ENCODE measurements at places on chromosomes 4 and X. TPM values are rescaled to one million over a fixed set of nuclear protein-coding genes. Genes with fewer than 3 reads are reported as not detected.
A peak's percentile ranks its signal among the peaks of the same experiment; 100 is the strongest.

DNA sequence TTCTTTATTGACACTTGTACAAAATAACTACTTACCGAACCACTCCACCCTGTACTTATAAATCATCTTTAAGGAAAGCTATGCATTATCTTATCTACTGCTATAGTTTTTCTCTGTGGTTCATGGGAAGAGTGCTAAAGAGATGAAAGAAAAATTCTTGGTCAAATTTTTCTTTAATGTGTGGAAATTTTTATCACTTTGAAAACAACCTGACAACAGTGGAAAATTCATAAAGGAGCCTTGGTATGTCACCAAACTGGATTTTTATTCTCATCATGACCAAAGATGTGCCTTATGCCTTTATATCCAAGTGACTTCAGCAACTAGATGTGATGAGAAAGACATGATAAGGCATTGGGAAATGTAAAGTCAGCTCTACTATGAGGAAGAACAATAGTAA, 67.2 kb upstream of the SPP1 start:
- no peak for DNase-seq
- H3K27me3 ChIP-seq: no peaks in the 10 kb centered on the region
- H3K4me1 ChIP-seq: peaks cover 9% of the 10 kb centered on the region
- no peaks in the 10 kb centered on the region for H3K36me3 ChIP-seq
- no peak overlapping the region for H3K27ac ChIP-seq

DNA sequence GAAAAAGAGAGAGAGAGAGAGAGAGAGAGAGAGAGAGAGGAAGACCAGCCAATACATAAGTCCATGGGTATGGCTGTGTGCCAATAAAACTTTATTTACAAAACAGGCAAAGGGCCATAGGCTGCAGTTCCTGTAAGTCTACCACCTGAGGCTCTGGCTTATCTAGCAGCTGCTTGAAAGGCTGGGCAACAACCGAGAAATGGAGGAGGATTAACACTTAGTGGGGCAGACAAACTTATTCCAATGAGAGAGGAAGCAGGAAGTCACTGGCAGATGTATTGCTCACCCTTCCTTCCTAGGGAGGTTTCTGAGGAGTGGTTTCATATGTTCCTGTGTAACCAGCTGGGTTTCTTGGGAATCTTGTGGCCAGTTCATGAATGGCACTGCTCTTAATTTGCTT, 4.7 kb upstream of the GPR143 start:
- H3K4me3 ChIP-seq: no peak overlapping the region
- no peak for DNase-seq
- H3K27me3 ChIP-seq: no peaks in the 10 kb centered on the region
- no peaks in the 10 kb centered on the region for H3K36me3 ChIP-seq
- no peaks in the 10 kb centered on the region for H3K4me1 ChIP-seq
- H3K27ac ChIP-seq: no peak overlapping the region

DNA sequence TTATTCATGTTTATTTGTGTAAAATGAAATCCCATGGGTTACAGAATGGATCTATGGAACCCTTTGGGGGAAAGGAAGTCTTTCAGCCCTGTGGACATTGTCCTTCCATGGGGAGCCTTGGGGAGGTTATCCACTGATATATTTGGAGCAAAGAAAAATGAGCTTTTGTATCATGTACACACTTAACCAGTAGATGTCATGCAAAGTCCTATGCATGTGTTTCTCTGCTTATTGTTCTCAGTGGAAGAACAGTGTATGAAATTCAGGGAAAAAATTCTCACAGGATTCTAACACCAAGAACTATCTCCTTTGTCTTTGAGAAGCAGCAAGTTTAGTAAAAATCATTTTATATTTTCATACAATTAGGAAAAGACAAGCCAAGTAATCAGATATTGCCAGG, 105.3 kb downstream of the DTHD1 start:
- DNase-seq: no peak
- no peaks in the 10 kb centered on the region for H3K36me3 ChIP-seq

GPR50 gene
- not detected for total RNA-seq

- no peak overlapping the region for H3K4me3 ChIP-seq
- no peak for DNase-seq
- no peaks in the 10 kb centered on the region for H3K4me1 ChIP-seq
These were observed 259.6 kb downstream of the C4orf33 start for GRCh38 chr4:129355516-129355915.

DNA sequence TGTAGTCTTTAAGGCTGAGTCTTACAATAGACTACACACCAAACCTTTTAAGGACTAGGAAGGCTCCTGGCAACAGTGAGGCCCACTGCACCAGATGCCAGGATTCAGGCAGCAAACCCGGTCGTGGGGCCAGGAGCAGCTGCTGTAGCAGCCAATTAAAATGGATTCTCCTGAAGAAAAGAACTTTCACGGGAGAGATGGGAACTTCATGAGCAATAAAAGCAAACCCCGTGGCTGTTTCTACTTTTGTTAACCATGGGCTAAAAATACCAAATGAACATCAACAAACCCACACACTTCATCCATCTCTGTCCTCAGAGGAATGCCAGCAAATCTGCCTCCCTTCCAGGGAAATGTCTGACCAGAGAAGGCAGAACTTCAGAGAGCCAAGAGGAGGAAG, 101.4 kb downstream of the BTC start:
- no peak overlapping the region for H3K27ac ChIP-seq
- H3K4me1 ChIP-seq: no peaks in the 10 kb centered on the region
- H3K27me3 ChIP-seq: no peaks in the 10 kb centered on the region
- H3K4me3 ChIP-seq: no peak overlapping the region

GRCh38 chr4:18844726-18845125, 823.2 kb upstream of the LCORL start:
- DNase-seq: no peak
- H3K27ac ChIP-seq: no peak overlapping the region
- H3K4me3 ChIP-seq: no peak overlapping the region
- H3K36me3 ChIP-seq: no peaks in the 10 kb centered on the region

- H3K36me3 ChIP-seq: no peaks in the 10 kb centered on the region
- DNase-seq: no peak
- no peak overlapping the region for H3K4me3 ChIP-seq
- no peaks in the 10 kb centered on the region for H3K27me3 ChIP-seq
- no peak overlapping the region for H3K27ac ChIP-seq
These were observed 72.6 kb downstream of the ANAPC4 start for GRCh38 chr4:25449688-25450087.

GRCh38 chr4:139843641-139844040, 178.0 kb downstream of the MGST2 start:
- H3K27ac ChIP-seq: no peak overlapping the region
- peaks cover 16% of the 10 kb centered on the region for H3K4me1 ChIP-seq
- no peak for DNase-seq
- H3K27me3 ChIP-seq: no peaks in the 10 kb centered on the region

DNA sequence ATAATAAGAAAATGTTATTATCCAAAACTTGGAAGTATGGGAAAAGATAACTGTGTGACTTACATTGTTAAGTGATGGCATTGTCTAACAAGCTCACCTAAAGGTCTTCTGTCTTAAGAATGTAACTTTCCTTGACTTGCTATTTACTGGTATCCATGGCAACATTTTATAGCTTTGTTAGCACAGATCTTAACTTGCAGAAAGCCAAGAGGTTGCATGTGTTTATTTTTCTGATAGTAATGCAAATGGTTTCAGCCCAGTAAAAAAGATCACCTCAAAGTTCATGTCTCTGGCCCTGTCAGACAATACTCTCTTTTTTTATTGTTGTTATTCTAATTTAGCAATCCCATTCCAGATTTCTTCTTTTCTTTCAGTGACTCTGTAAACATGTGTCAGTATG, 425.3 kb downstream of the SPRY1 start:
- no peak overlapping the region for H3K27ac ChIP-seq
- no peak for DNase-seq
- no peaks in the 10 kb centered on the region for H3K27me3 ChIP-seq
- H3K4me3 ChIP-seq: no peak overlapping the region

POU4F2 gene
- total RNA-seq: not detected

DNA sequence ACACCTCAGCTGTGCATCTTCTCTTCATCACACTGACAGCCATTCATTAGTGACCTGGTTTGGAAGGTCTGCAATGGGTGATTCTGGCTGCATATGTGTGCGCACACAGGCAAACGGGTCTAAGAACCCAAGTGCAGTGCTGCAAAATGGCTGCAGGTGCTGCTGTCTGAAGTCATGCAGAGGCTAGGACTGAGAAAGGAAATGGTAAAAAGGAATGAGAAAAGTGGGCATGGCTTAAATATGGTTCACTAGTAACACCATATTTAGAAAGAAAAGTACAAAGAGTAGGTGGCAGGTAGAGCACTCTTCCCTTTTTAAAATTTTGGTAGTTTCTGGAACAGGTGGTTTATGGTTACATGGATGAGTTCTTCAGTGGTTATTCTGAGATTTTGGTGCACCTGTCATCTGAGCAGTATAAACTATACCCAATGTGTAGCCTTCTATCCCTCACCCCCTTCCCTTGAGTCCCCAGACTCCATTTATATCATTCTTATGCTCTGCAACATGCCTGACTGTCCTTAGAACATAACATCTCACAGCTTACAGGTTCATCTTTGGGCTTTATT, 78.4 kb downstream of the CCNG2 start:
- H3K27me3 ChIP-seq: peaks cover 4% of the 10 kb centered on the region
- H3K36me3 ChIP-seq: no peaks in the 10 kb centered on the region
- no peak overlapping the region for H3K27ac ChIP-seq
- no peaks in the 10 kb centered on the region for H3K4me1 ChIP-seq
- no peak for DNase-seq

DNA sequence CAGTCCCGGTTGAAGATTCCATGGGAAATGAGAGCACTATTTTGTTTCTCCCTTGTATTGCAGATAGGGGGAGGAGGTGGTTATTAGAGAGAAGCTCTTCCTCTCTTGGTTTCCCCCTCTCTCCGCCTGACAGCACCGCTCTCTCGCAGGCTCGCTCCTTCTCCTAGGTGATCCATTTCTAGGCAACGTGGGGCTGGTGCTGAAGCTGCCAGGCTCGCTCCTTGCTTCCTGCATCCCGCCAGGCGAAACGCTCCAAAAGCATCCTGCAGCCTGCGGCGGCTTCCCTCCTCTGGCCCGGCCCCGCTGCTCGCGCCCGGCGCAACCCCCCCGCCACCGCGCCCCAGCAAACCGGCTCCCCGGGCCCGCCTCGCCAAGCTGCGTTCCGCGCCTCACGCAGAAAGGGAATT, at the start of gene GRID2:
Gene GRID2, plus strand, starts transcription at position 346 of the 407 bp plus-strand sequence.
- H3K4me1 ChIP-seq: peaks cover 17% of the 10 kb centered on the region
- peak within 1 kb of the TSS; percentile 18 for H3K4me3 ChIP-seq
- H3K27ac ChIP-seq: no peak within 1 kb of the TSS
- no peak for DNase-seq
- H3K36me3 ChIP-seq: no peaks in the 10 kb centered on the region

DNA sequence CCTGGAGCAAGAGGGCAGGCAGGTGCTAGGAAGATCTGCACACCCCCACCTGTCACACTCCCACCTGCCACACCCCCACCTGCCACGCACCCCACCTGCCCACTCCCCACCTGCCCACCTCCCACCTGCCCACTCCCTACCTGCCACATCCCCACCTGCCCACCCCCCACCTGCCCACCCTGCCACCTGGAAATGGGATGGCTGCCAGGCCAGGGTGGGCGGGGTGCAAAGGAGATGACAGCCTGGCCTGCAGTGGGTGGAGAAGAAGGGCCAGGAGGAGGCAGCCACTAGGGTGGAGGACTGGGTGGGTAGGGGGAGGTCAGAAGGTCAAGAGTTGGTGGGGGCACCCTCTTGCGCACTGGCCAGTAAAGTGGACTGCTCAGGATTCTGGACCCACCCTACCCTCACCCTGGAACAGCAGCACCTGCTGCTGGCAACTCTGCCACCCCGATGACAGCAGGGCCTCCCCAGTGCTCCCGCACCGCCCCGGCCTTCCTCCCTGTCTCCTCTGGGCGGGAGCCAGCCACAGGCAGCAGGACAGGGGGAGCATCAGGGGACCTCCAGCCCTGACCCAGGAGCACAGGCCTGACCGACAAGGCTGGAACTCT, 66.8 kb upstream of the NKX1-1 start:
- no peak overlapping the region for H3K4me3 ChIP-seq
- no peaks in the 10 kb centered on the region for H3K36me3 ChIP-seq
- no peak for DNase-seq
- H3K4me1 ChIP-seq: no peaks in the 10 kb centered on the region
- H3K27ac ChIP-seq: no peak overlapping the region

- no peak overlapping the region for H3K4me3 ChIP-seq
- no peaks in the 10 kb centered on the region for H3K36me3 ChIP-seq
- no peak for DNase-seq
- H3K27me3 ChIP-seq: no peaks in the 10 kb centered on the region
These were observed 57.0 kb upstream of the PROM1 start for GRCh38 chr4:16140879-16141249.

NPY2R gene
- total RNA-seq: 0.27 TPM

GRCh38 chrX:56505866-56506265, 57.6 kb upstream of the UBQLN2 start:
- no peak overlapping the region for H3K4me3 ChIP-seq
- H3K4me1 ChIP-seq: no peaks in the 10 kb centered on the region
- H3K27ac ChIP-seq: no peak overlapping the region
- no peaks in the 10 kb centered on the region for H3K27me3 ChIP-seq

- H3K4me1 ChIP-seq: peaks cover 21% of the 10 kb centered on the region
- no peak for DNase-seq
- no peak overlapping the region for H3K27ac ChIP-seq
These were observed 137.4 kb upstream of the GUCY1A1 start for GRCh38 chr4:155529272-155529671.

DNA sequence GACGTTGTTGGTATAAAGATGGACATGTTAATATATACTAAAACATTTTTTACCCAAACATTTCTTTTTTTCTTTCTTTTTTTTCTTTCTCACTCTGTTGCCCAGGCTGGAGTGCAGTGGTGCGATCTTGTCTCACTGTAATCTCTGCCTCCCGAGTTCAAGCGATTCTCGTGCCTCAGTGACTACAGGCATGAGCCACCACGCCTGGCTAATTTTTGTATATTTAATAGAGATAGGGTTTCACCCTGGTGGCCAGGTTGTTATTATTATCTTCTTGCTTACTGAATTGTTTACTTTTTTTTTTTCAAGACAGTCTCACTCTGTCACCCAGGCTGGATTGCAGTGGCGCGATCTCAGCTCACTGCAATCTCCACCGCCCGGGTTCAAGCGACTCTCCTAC, 68.8 kb downstream of the HOPX start:
- no peaks in the 10 kb centered on the region for H3K27me3 ChIP-seq
- DNase-seq: no peak
- H3K4me1 ChIP-seq: no peaks in the 10 kb centered on the region
- H3K36me3 ChIP-seq: no peaks in the 10 kb centered on the region
- no peak overlapping the region for H3K4me3 ChIP-seq

- H3K4me1 ChIP-seq: no peaks in the 10 kb centered on the region
- no peak overlapping the region for H3K27ac ChIP-seq
- no peaks in the 10 kb centered on the region for H3K36me3 ChIP-seq
- H3K27me3 ChIP-seq: no peaks in the 10 kb centered on the region
These were observed 3.2 kb upstream of the SLC25A14 start for GRCh38 chrX:130336531-130336930.

DNA sequence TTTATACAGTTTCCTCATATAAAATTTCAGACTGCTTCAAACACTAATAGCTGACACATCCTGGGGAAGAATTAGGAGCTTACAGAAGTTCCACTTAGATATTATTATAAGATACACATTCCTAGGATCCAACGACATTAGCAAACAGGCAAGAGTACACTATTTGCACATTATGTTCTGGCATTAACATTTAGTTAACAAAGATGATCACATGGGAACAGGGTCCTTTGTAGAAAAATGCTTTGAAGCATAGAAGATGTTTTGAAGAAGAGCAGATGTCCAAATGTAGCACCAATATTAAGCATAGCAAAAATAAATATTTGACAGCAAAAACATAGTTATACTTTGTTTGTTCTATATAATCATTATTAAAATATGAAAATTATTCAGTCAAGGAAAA, 52.1 kb downstream of the BTC start:
- DNase-seq: no peak
- H3K27me3 ChIP-seq: no peaks in the 10 kb centered on the region
- H3K4me1 ChIP-seq: no peaks in the 10 kb centered on the region
- H3K4me3 ChIP-seq: no peak overlapping the region
- no peaks in the 10 kb centered on the region for H3K36me3 ChIP-seq
- no peak overlapping the region for H3K27ac ChIP-seq

All from lower lobe of right lung (tissue), 2 donors.